Coronary artery (tissue), 2 donors: ENCODE measurements at places on chromosomes 11 and 22.

GRCh38 chr22:32677876-32678275 lies 123.6 kb upstream of the TIMP3 start:
- DNase-seq: no peak

- DNase-seq: peak; percentile 54
Observed at GRCh38 chr11:116605543-116606459, 167.0 kb downstream of the BUD13 start.

GRCh38 chr11:14542324-14542723 lies 22.1 kb upstream of the PSMA1 start:
- no peak for DNase-seq

DNA sequence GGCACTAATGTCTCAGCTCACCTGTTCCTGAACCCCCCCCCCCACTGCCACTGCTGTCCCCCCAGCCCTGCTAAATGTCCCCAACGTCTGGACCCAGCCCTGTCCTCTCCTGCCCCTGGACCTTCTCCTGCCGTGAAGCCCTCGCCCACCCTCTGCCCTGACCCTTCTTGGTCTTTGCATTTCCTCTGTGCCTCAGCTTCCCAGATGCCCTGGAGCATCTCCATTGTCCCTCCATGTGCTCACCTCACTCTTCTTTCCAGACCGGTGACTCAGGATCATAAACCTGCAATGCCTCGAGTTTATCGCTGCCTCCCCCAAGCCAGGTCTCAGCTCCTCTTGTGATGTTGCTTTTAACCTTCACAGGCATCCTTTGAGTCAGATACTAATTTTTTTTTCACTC lies 416.4 kb downstream of the BRD1 start:
- DNase-seq: no peak

GRCh38 chr22:42111798-42112197 lies 18.8 kb downstream of the CYP2D6 start:
- no peak for DNase-seq

DNA sequence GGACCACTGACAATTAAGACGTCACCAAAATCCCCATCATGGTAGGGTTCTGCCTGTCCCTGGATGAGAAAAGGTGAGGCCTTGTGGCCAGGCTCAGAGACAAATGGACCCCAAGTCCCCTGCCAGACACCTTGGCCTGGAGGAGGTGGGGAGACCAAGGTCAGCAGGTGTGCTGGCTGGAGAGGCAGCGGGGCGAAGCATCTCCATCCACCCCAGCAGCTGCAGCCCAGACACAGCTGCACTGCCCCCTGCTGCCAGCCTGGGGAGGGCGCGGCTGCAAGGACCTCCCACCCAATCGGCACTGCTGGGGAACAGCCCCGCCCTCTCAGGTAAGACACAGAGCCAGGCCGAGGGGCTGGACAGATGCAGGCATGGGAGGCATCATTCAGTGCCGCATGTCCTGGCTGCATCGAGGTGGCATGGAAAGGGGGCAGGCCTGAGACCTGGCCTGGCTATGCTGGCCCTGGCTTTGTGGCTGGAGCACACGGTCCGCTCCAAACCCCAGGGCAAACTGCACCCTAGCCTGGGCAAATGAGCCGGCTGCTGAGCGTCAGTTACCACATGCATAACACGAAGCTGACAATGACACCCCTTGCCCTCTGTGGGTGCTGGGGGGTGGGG lies 12.2 kb upstream of the MFNG start:
- DNase-seq: no peak

- no peak for DNase-seq
Observed at GRCh38 chr11:103532133-103532788, 423.0 kb downstream of the DYNC2H1 start.

- DNase-seq: no peak
Observed at GRCh38 chr11:15931497-15931896, 424.8 kb downstream of the SOX6 start.

DNA sequence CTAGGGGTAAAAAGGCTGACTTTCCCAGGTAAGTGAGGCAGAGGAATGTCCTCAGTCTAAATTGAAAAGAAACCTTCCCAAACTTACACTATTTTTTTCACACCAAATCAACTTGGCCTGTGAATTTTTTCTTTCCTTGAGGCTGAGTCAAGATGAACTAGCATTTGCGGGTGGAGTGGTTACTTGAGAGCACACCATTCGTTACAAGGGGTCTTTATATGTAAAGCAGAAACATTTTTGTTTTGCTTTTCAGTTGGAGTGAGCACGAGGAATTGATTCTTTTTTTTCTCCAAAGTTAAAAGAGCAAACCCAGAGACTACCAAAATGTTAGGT lies 36.4 kb downstream of the MAML2 start:
- DNase-seq: no peak

- DNase-seq: no peak
Observed at GRCh38 chr11:30346068-30346688, 23.3 kb downstream of the ARL14EP start.

DNA sequence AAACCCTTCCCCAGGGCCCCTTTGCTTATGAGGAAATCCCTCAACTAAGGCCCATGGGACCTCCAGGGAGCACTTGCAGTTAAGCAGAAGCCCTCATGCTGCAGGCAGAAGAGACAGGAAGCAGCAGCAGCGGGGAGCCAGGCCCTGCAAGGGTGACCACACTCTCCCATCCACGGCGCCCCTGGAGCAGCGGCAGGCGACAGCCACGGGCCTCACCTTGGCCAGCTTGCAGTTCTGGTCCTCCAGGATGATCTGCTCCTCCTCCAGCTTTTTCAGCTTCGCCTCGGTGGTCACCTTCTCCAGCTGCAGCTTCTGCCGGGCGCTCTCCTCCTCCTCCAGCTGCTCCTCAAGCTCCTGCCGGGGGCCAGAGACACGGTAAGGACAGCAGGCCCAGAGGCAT lies 47.0 kb downstream of the APOL1 start:
- no peak for DNase-seq
